ENCODE measurements at places on chromosomes 12 and 14.

GRCh38 chr12:39003541-39004155 is 98.3 kb upstream of the CPNE8 start:
- no peak for DNase-seq

DNA sequence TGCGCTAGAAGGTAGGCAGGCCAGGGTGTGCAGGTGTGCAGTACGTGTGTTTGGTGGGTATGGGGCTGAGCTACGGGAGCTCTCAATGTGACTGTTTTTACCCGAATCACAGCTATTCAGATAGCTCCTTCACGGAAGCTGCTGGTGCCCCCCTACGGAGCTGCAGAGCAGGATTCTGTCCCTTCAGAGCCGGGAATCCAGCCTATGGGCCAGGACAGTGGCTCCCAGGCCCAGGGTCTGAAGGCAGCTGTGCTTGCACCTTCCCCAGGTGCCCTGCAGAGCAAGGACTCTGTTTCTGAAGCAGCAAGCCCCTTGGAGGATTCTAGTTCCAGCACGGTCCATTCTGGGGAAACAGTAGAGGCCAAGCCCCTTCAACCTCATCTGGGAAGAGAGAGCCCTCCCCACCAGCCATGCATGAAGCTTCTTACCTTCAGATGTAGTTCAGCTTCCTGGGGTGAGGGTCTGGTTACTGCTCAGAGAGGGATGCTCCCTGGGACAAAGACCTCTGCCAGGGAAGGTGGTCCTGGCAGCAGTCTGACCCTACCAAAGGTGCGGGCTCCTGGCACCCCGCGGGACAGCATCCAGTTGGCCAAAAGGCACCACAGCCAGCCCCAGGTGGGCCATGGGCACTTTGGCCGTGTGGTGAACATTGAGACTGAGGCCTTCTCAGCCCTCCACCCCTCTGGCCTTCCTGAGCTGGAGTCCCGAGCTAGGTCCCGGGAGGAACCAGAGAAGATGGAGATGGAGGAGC is 29.1 kb downstream of the PLEKHH1 start:
- no peak for DNase-seq

GRCh38 chr12:30117483-30117882 is 333.7 kb upstream of the TMTC1 start:
- no peak for DNase-seq

DNA sequence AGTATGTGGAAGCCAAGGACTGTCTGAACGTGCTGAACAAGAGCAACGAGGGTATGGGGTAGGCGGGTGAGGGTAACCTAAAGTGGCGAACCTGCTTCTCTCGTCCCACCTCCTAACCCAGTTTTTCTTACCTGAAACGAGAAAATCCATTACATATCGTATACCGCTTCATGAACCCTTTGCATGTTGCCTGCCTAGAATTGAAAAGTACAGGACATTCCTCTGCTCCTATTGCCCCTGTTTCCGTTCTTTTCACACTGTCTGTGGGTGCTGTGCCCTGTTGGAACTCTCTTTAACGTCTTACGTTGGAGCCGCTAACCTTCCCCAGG is 513 bp downstream of the PFDN5 start:
- no peak for DNase-seq

- DNase-seq, result no peak
Observed at GRCh38 chr12:26906704-26907103, 31.1 kb downstream of the INTS13 start.

DNA sequence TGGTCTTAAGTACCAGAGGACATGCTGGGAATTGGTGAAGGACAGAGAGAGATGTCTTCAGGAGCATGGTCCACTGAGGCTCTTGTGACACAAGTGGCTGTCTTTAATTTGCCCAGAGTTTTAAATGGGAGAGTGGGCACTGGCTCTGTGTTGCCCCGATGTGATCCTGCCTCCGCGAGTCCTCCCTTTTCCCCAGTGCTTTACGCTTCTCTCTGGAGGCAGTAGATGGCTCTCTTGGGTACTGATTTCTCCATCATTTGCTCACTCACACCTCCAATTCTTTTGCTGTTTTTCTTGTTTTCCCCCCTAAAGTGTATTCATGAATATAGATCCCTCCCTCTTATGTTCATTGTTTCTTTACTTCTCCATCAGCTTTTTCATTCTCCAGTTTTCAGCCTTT is 74.3 kb downstream of the EMP1 start:
- DNase-seq, result no peak

DNA sequence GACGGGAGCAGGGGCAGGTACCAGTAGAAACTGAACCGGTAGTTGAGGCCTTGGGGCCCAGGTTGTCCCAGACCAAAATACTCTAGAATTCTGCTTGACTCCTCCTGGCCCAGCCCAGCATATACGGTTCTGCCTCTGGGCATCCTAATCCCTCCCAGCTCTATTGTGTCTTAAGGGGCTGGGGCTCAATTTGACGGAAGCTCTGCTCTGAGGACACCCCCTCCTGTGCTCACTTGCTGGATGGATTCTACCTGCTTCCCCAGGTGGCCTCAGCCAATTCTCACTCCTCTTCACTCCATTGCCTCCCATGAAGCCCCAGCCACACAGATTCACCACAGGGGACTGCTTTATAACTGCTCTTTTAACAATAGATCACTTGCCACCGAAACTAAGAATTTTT is 219.5 kb upstream of the FKBP4 start:
- DNase-seq, result no peak

- peak; percentile 58 for DNase-seq
Observed at GRCh38 chr14:51776102-51776894, 84.1 kb upstream of the GNG2 start.

GRCh38 chr12:112285600-112286401 is 96.4 kb downstream of the HECTD4 start:
- no peak for DNase-seq

DNA sequence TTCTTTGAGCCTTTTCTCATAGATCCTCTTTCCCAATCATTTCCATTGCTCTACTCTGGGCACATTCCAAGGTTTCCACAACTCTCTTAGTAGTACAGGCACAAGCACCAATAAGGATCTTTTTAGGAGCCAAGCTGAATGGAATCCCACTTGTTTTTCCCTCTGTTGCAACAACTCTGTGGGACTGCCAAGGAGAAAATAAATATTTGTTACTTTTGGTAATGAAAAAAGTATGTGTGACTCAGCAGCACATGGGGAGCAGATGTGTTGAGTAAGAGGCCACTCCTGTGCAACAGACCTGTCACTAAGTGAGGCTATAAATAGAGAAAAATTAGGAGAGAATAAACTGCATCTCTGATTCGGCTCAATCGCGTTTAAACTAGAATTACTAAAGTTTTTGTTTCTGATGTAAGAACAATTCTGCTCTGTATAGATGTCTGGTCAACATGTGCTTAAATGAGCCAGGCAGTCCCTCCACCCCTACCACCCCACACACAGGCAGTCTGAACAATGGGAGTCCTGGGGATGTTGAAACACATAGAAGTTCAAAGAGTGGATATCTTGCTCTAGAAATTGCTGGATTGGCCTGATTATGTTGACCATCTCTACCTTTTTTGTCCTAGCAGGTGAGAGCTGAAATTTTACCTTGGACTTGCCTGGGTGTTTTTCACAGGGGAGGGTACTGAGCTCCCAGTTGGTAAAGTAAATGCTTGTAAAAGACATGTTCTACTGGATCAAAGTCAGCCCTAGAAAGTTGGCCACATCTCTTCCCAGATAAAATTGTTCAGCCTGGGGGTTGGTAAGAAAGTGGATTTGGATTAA is 244.3 kb upstream of the NOVA1 start:
- no peak for DNase-seq

DNA sequence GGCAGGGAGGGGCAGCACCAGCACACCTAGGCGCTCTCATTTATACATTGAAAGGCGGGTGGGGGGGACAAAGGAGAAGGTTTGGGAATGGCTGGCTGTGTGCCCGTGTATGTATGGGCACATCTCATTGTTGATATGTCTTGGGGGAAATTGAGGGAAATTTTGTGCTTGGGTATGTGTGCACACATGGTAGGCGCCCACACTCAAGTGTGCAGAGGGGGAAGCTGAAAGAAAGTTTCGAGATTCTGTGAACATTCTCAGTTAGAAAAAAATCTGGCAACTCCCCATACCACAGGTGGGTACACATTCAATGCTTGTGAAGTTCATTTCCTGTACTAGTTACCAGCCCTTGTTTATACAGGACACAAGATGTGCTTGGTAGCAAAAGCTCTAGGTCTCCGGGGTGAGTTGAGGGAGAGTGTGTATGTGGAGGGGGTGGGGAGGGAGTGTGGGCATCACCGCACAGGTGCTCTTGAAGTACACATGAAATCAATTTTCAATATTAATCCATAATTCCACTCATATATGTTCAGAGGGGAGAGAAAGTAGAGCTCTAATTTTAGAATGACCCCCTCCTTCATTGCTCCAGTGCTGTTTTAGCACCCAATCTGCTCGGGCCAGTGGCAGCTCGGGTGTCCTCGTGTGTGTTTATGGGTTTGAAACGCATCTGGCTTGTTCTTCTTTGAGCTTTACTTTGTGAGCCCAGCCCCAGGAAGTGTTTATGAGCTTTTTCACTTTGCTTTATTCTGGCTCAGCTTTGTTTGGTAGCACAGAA is 286.0 kb downstream of the ZFP36L1 start:
- DNase-seq, result no peak

DNA sequence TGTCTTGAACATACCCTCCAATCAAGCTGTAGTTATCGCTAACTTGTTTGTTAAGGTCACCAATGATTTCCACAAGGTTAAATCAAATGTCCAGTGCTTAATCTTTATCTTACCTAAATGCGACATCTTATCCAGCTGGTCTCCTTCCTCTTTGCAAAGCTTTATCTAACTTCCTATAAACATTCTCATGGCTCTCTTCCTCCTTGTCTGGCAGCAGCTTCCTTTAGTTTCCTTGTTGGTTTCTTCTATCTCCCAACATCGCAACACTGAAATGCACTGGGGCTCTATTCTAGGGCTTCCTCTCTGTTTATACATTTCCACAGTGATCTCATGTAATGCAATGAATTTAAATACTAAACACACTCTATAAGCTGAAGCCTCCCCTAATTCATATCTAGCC is 28.7 kb downstream of the UBE2N start:
- DNase-seq, result no peak

- DNase-seq, result no peak
Observed at GRCh38 chr14:60721326-60722106, 2.6 kb downstream of the SIX4 start.

DNA sequence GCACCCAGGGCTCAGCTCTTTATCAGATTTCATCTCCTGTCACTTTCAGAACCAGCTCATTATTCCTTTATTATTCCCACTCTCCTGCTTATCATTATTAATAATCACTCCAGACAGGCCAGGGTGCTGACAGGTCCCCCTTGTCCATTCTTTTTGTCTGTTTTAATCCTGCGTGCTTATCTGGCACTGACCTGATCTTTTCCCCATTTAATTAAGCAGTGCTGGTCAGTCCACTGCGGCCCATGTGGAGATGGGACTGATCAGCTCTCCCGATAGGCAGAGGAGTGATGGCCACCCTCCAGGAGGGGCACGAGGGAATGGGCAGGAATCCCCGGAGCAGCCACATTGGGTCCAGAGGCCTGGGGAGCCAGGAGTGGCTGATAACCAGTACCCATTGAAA is 55.5 kb upstream of the GPATCH2L start:
- DNase-seq, result no peak

GRCh38 chr14:74563586-74564159 is 48.4 kb downstream of the LTBP2 start:
- DNase-seq, result no peak

- DNase-seq, result no peak
Observed at GRCh38 chr14:87181288-87181687, 811.7 kb downstream of the GALC start.

- no peak for DNase-seq
Observed at GRCh38 chr14:100409003-100409360, 85.8 kb downstream of the SLC25A47 start.

DNA sequence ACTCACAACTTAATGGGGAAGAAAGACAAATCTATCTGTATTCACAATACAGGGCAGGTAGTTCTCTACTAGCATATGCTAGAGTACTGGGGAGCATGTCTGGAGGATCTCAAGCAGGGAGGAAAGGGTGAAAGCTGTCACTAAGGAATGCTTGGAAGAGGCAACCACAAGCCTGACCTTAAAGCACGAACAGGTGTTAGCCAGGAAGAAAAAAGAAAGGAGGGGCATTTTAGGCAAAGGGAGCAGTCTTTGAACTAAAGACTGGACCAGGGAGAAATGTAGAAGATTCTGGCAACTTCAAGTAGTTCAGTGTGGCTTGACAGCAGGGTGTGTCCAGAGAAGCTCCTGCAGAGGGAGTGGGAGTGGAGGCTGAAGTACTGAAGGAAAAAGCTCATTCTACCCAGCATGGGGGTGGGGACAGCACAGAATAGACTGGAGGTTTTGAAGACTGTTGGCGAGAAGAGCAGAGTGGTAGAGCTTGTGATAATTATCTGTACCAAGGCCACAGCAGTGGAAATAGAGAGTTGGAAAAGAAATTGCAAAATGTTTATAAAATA is 50.9 kb downstream of the AP5M1 start:
- DNase-seq, result no peak

DNA sequence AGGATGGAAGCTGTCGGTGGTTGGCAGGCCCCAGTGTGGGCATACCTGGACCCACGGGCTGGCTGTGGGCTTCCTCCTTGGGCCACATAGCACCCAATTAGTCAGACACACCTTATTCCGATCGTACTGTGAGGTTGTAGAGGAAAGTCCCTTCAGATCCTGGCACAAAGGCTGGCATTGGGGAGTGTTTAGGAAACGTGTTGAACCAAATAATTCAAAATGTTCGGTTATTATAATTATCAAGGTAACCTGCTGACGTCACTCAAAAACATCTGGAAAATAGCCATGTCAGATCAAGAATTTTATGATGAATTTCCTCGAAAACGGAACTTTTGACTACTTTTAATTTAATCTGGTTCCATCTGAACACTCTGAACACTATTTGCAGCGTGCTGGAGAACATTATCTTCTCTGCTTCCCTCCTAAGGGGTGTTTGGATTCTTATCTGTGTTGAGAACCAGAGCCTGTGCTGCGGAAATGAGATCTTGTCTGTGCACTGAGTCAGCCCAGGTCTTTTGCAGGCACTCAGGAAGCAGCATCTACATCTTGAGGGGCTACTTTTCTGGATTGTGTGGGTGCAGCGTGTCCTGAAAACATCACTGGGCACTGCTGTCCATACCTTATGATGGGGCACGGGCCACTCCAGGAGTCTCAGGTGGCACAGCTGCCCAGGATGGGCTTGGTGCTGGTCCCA is 100.3 kb downstream of the SLC25A47 start:
- DNase-seq, result no peak

Measured in D721Med (cell line).